ENCODE measurements at places on chromosomes 2 and 18.
A peak's percentile ranks its signal among the peaks of the same experiment; 100 is the strongest.

- no peak for DNase-seq
Measured at GRCh38 chr18:6103741-6104140, 208.4 kb upstream of the TMEM200C start.

DNA sequence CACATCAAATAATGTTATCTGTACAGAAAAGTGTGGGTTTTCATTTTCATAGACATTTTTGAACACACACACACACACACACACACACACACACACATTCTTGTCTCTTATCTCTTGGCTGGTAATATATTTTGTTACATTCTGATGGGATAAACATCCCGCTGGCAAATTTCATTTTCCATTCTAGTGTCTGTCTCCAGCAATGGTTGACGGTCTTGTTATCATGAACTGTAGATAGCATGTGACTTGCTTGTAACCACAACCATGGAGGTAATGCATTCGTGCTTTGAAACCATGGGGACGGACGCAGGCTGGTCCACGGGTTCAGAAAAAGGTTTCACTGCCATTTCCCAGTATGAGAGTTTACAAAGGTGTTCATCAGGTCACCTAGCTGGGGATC, 156.4 kb downstream of the PPP1R1C start:
- DNase-seq, result no peak

- no peak for DNase-seq
Measured at GRCh38 chr18:23640052-23640451, 22.7 kb downstream of the ANKRD29 start.

GRCh38 chr2:72154386-72154975, 6.8 kb upstream of the CYP26B1 start:
- DNase-seq, result peak; percentile 2

GRCh38 chr2:30178618-30179434, 32.0 kb downstream of the YPEL5 start:
- DNase-seq, result peak; percentile 24

- DNase-seq, result no peak
Measured at GRCh38 chr2:236582968-236583367, 13.3 kb downstream of the ACKR3 start.

GRCh38 chr2:186918495-186918894, 69.5 kb upstream of the ZSWIM2 start:
- no peak for DNase-seq

GRCh38 chr2:30584116-30584515, 137.1 kb downstream of the LCLAT1 start:
- no peak for DNase-seq

- no peak for DNase-seq
Measured at GRCh38 chr18:40534723-40535122, 1420.3 kb upstream of the PIK3C3 start.

- no peak for DNase-seq
Measured at GRCh38 chr18:61741881-61742454, 150.8 kb downstream of the RNF152 start.

GRCh38 chr2:23363831-23364230, 21.1 kb upstream of the KLHL29 start:
- DNase-seq, result no peak

- DNase-seq, result no peak
Measured at GRCh38 chr2:164220265-164220664, 401.0 kb downstream of the GRB14 start.

DNA sequence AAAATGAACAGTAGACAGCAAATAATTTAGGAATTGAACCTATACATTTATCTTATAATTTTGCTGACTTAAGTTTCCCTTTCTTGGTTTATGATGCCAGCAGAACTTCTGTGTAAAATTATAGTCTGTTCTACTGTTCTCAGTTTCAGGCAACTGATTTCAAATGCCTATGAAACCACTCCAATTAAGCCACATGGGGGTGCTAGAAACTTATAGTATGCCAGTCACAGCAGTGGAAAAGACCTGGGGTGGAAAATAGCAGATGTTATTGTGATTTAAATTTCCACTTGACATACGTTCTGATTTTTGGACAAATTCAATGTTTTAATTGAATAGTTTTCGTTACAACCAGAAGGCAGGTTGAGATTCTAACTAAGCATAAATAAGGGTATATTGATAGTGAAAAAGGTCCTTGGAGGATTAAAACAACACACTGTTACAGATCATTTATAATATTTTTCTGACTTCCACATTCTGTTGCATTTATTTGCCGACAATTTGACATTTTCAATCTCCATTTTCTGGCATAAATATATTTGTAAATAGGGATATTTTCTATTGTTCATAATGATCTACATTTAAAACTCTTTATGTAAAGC, 61.4 kb downstream of the CPS1 start:
- no peak for DNase-seq

- no peak for DNase-seq
Measured at GRCh38 chr2:210477496-210477895, 937 bp upstream of the LANCL1 start.

DNA sequence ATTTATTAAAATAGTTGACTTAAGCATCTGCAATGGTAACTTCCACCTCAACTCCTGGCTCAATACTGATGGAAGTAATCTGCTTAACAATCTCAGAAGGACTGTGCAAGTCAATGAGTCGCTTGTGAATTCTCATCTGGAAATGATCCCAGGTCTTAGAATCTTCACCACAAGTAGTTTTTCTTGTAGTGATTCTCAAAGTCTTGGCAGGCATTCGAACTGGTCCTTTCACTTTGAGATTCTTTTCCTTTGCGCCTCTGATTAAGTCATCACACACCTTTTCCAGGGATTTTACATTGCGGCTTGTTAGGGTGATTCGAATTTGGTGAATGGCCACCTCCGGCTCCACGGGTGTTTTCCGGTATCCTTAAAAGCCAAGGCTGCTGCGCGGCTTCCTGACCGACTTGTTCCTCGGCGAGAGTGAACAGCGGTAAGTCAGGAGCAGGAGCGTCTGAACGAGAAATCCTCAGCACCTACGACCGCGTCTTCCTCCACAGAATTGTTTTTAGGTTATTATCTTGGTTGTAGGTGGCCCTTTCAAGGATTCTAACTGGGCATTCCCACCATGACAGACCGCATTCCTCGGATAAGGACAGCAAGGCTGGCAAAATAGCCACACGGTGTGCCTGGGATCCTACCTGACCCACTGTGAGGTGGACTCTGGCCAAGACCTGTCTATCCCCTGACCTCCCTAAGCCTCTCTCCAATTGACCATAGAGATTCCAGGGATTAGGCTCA, 23.8 kb upstream of the SLC20A1 start:
- no peak for DNase-seq

- DNase-seq, result no peak
Measured at GRCh38 chr2:176583607-176584006, 314.4 kb downstream of the MTX2 start.

DNA sequence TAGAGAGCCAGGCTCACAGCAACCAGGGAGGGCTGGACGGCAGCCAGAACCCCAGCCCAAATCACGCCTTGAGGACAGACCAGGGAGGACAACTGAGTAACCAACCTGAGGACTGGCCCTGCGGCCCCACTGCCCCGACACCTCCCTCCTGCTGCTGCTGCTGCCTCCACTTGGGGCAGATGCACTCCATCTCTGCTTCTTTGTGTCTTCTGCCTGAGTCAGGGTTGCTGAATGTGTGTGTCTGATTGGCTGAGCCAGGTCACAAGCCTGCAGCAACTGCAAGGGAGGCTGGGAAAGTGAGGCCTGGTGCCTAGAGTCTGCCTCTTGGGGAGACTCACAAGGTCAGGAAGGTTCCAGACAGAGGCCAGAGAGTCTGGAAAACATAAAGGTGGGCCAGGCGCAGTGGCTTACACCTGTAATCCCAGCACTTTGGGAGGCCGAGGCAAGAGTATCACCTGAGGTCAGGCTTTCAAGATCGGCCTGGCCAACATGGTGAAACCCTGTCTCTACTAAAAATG, 83.4 kb downstream of the ZFP36L2 start:
- no peak for DNase-seq

DNA sequence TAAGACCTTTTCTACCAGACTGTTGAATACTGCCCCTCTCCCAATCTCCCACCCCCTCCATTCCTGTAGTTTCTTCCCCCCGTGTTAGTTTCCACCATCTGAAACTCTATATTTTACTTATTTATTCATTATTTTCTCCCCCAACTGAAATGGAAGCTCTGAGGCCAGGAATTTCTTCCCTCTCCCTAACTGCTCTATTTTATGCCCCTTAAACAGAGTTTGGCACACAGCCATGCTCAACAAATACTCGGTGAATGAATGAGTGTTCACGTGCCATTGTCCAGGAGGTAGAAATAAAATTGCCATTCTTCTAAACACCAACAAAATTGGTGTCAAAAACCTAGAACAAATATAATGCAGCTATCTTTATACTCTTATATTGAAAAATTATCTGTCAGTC, 5.6 kb downstream of the ITGB1BP1 start:
- no peak for DNase-seq

GRCh38 chr2:138485019-138485418, 16.6 kb upstream of the SPOPL start:
- no peak for DNase-seq
